NCI-H187 treated with DMSO at 0.1 percent for 48 hours (cell line): ENCODE measurements at places on chromosomes 12 and 14.

GRCh38 chr14:55454264-55455002 is 14.0 kb upstream of the TBPL2 start:
- peak; percentile 90 for DNase-seq

DNA sequence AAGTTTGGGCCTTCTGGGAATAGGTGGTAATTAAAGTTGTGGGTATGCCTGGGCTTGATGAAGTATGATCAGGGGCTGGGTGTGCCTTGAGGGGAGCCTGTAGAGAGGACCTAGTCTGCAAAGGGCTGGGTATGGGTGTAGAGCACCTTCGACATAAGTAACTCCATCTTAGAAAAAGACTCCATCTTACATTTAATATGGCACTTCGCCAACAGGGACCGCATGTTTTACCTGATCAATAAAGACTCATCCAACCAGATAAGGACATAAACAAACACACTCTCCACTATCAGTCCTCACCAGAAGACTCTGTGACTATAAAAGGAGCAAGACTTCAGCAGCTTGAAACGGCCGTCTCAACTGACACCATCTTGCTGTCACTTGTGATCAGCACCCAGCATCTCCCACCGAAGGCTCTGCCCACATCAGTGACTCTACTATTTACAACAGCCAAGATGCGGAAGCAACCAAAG is 23.5 kb upstream of the GPR68 start:
- no peak for DNase-seq

- DNase-seq: no peak
Measured at GRCh38 chr14:74290415-74290814, 12.3 kb downstream of the ABCD4 start.

DNA sequence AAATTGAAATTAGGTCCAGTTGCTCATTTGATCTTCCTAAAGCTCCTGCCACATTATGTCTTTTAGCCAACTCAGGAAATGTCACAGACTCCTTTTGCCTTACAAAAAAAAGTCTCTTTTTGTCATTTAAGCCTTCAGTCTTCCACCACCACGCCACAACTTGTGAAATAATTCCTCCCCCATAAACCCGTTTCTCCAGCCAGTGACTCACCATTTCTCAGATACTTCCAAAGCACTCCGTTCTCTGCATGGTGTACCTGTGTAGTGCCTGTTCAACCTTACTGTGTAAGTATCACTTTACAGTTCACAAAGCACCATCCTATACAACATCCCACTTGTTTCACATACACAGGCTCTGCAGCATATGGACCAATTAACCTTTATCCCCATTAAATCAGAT is 139.5 kb upstream of the AEBP2 start:
- DNase-seq: no peak

- peak; percentile 89 for DNase-seq
Measured at GRCh38 chr14:29462321-29462720, 465.3 kb downstream of the PRKD1 start.

- no peak for DNase-seq
Measured at GRCh38 chr14:97350894-97351731, 553.9 kb downstream of the VRK1 start.

DNA sequence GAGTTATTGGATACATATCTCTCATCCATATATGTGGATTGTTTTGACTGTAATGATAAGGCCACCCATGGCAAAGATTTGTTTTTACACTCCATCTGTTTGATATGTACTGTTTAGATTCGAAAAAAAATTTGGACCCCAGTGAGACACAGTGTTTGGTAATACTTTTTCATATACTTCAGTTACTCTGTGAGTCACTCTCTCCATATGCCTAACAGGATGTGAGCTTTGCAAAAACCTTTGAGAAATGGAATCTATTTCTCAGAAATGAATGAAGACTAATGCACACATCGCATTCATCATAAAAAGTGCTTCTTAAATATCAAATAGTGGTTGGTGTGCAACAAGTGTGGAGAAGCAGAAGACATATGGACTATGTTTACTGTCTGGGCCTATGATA is 781.5 kb downstream of the SLC6A15 start:
- no peak for DNase-seq

- no peak for DNase-seq
Measured at GRCh38 chr14:22168092-22168955, 420.7 kb downstream of the DAD1 start.

- no peak for DNase-seq
Measured at GRCh38 chr14:54590481-54590880, 23.6 kb downstream of the SAMD4A start.

GRCh38 chr12:55929306-55929791 is 1.6 kb upstream of the DGKA start:
- no peak for DNase-seq

DNA sequence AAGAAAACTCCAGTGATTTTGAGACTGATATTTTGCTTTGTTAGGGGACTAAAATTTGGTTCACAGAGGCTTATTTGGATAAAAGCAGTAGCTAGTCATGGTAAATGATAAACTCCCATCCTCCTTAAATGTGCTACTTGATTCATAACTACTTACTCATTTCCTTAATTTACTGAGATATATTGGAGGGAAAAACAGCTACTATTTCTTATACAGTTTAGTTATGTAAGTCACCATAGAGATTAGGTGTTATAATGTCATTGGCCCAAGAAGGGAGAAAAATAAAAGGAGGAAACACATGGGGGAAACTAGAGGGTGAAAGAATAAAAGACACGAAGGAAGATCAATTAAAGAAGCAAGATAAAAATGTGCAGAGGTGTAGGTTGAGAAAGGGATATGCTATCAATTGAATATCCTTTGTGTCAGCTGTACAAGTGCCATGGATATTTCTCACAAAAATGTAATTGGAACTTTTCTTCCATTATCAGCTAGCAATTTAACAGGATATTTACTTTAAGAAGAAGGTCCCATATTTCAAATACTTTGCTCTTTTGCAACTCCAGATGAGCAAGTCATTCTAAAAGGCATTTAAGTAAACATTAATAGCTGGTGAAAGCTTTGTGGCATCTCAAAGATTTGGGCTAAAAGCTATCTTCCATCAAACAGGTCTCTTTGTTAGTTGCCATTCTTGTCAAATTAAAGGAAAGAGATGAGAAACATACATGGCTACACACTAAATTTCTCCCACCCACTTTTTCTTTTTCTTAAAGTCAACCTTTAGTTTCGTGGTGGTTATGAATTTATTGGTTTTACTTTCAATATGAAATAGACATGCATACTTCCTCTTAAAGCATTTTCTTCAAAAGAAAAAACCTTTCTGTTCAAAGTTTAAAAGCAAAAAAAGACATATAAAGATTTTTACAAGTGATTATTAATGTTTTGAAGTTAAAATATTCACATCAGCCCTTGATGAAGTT is 439.5 kb downstream of the CCER1 start:
- DNase-seq: no peak

- no peak for DNase-seq
Measured at GRCh38 chr12:24084800-24085199, 135.3 kb upstream of the SOX5 start.

DNA sequence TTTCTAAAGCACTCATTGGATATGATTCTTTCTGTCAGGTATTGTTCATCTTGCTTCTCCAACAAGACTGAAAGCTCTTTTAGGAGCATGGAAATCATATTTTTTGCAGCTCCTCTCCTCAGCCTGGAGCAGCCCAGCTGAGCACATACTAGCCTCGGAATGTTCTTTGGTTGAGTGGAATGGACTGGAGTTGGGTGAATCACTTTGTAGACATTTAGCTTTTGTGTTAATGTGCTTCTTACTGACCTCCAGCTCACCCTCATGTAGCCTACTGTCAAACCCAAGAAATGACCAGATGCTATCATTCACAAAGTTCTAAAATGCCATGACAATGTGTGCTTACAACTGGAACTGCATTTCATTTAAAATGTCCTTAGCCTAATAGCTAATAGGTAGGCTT is 161.1 kb downstream of the NUAK1 start:
- DNase-seq: no peak

DNA sequence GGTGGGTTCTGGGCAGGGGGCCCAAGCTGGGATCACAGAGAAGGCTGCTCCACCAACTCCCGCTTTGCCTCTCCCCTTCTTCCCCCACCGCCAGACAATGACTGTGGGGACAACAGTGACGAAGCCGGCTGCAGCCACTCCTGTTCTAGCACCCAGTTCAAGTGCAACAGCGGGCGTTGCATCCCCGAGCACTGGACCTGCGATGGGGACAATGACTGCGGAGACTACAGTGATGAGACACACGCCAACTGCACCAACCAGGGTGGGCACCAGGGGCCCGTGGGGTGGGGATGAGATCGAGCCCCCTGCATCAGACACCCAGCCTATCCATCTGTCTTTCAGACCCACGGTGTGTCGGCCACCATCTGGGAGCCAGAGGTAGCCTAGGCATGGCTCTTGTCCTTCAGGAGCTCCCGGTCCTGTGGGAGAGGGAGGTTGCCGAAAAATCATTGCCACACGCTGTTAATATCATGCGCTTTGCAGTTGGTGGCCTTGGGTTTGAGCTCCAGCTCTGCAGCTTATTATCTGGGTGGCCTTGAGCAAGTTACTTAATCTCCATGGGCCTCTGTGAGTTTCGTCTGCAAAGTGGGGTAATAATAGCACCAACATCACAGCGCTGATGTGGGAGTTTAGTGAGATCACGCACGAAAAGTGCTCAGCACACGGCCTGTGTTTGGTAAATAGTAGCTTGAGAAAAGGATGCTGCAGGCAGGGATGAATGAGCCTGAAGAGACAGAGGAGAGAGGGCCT is 21.8 kb upstream of the LRP1-AS start:
- DNase-seq: no peak

GRCh38 chr14:81382517-81383225 is 17.5 kb downstream of the STON2 start:
- DNase-seq: no peak

DNA sequence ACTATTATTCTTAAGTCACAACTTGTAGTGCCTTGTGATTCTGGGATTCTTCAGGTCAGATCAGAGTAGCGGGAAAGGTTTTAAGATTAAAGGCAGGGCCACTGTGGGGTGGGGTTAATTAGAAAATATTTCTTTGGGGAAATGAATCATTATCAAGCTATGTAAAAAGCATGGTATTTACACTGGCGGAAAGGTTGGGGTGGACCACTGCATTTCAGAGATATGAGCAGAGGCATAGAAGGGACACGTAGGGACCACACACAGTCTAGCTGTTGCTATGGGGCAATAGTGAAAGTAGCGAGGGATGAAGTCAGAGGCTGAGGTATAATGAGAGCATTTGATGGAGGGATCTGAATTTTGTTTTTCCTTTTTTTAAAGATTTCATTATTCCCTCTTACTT is 31.7 kb upstream of the KCNH3 start:
- no peak for DNase-seq
